ENCODE measurements at places on chromosomes 1 and 21.

DNA sequence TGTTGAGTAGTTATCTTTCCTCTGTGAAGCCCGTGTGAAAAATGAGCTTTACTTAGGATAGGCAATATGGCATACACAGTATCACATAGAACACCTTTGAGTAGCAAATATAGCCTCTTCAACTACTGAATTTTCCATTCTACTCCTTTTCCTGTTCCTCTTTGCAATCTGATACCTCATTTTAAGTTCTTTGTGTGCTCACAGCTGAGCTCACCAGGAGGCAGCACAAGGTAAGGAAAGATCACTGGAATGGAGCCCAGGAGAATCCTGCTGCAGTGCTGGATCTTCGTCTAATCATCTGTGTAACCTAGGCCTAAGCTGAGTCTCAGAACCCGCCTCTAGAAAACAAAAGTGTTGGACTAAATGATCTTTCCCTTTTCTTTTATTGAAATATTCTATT is 171.0 kb downstream of the LRRC40 start:
- H3K36me3 ChIP-seq: no peaks in the 10 kb centered on the region
- peaks cover 8% of the 10 kb centered on the region for H3K4me1 ChIP-seq
- peak; percentile 52 for DNase-seq
- H3K27ac ChIP-seq: no peak overlapping the region
- H3K27me3 ChIP-seq: peaks cover 67% of the 10 kb centered on the region

- no peak overlapping the region for H3K4me3 ChIP-seq
- no peak overlapping the region for H3K27ac ChIP-seq
- H3K4me1 ChIP-seq: no peaks in the 10 kb centered on the region
- H3K27me3 ChIP-seq: peaks cover 46% of the 10 kb centered on the region
These were observed 106.7 kb upstream of the ADAR start for GRCh38 chr1:154714638-154715037.

DNA sequence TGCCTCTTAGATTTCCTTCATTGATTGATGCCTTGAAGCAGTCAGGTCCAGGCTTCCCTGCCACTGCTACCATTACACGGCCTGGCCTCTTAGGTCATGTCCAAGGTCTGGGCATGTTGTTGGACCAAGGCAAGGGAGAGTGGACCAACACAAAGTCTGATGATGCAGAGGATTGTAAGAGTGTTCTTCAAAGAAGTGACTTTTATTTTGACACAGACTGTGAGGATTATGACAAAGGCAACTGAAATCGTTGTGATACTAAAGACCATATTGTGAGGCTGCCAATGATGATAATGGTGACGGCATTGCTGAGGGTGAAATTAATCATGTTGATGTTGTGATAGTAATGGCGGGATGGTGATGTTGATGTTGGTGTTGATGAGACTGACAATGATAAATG is 149.5 kb downstream of the GRIK3 start:
- no peak for DNase-seq
- H3K27me3 ChIP-seq: no peaks in the 10 kb centered on the region
- H3K27ac ChIP-seq: no peak overlapping the region
- no peaks in the 10 kb centered on the region for H3K36me3 ChIP-seq
- no peak overlapping the region for H3K4me3 ChIP-seq

DNA sequence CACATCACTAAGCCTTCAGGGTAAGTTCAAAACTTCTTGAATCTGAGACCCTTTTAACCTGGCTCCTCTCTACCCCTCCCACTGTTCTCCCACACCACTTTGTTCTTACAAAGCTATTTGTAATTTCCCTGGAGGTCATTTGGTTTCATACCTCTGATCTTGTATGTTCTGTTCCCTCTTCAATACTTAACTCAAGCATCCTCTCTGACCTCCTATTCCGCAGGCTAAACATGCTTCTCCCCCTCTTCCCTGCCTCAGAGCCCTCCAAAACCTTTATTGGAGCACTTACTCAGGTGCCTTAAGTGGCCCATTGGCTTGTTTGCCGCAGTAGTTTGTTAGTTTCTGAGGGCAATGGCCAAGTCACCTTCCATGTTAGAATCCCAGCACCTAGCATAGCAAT is 54.8 kb downstream of the SSX2IP start:
- H3K27me3 ChIP-seq: no peaks in the 10 kb centered on the region
- no peak for DNase-seq
- H3K4me1 ChIP-seq: peaks cover 22% of the 10 kb centered on the region
- no peak overlapping the region for H3K27ac ChIP-seq

DNA sequence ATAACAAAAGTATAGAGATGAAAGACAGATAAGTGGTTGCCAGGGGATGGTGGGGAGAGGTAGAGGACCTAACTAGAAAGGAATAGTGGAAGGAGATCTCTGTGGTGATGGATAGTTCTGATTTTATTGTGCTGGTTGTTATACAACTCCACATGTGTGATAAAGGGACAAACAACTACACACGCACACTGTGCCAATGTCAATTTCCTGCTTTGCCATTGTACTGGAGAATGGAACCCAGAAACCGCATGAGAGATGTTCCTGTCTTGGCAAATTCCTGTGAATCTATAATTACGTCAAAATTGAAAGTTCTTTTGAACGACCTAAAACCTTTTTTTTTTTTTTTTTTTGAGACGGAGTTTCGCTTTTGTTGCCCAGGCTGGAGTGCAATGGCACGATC is 11.0 kb downstream of the TNFRSF9 start:
- H3K36me3 ChIP-seq: no peaks in the 10 kb centered on the region
- no peak for DNase-seq
- H3K4me3 ChIP-seq: no peak overlapping the region
- no peaks in the 10 kb centered on the region for H3K4me1 ChIP-seq

- H3K4me3 ChIP-seq: no peak overlapping the region
- peak; percentile 45 for DNase-seq
- peaks cover 56% of the 10 kb centered on the region for H3K4me1 ChIP-seq
- peaks cover under 1% of the 10 kb centered on the region for H3K27me3 ChIP-seq
These were observed 59.7 kb downstream of the UBE2T start for GRCh38 chr1:202282025-202282371.

DNA sequence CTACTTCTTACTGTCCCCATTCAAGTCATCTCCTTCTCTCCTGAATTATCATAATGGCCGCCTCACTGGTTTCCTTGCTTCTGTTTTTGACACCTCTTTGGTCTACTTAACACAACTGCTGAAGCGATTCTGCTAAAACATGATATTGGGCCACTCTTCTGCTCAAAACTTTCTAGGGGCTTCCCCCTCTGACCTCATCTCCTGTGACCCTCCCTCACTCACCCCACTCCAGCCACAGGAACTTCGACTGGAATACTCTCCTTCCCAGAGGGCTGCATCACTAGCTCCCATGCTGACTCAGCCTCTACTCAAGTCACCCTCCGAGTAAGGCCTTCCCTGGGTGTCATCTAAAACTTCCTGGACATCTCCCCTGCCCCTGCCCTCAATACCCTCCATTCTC is 35.7 kb downstream of the NRIP1 start:
- peaks cover 7% of the 10 kb centered on the region for H3K4me1 ChIP-seq
- H3K36me3 ChIP-seq: peaks cover 13% of the 10 kb centered on the region
- no peak overlapping the region for H3K27ac ChIP-seq
- no peak overlapping the region for H3K4me3 ChIP-seq
- DNase-seq: no peak

DNA sequence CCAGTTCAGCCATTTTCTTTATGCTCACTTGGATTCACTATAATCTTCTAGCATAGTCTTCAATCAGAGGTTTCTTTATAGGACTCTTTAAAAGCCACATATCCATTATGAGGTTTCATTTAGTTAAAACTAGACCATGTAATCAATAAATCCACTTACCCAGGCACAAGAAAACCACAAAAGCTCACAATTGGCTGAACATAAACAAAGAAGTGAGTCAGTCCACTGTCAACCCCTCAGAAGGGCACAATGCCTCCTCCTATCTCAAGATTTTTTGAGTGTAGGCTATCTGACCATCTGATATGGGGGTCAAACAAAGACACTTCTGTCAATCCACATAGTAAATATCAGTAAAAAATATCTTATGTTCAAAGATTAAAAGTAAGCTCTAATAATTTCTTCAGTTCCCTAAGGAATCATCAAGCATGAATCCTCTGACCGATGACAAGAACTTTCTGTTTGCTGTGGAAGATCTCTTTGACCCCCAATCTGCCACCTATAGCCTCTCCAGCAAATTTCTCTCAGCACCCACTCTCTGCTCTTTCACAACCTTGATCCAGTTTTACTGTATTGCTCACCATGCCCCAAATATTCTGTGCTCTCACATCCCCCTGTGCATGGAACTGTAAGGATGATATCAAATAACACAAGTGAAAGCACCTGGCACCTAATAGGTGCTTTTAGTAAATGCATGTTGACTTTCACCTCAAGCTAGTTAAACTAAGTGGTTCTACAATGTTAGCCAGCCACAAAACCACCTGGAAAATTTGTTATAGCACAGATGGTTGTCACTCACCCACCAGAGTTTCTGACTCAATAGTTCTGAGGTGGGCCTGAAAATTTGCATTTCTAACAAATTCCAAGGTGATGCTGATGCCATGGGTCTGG is 16.7 kb downstream of the RAB3B start:
- DNase-seq: no peak
- no peak overlapping the region for H3K4me3 ChIP-seq
- no peak overlapping the region for H3K27ac ChIP-seq
- no peaks in the 10 kb centered on the region for H3K4me1 ChIP-seq
- H3K36me3 ChIP-seq: no peaks in the 10 kb centered on the region

DNA sequence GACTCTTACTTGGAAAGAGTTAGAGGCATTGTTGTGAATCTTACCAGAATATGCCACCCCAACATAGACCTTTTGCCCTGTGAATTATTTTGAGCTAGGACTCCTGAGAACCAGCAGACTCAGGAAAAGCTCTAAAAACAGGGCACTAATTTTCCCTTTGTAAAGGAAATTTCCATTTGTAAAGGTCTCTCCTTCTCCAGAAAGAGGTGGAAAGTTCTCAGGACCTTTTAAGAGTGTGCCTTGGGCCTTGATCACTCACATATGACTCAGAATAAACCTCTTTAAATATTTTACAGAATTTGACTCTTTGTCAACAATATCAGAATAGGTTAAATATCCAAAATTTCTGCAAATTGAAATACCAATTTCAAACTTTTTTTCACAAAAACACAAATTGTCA is 721.8 kb upstream of the NCAM2 start:
- no peak overlapping the region for H3K27ac ChIP-seq
- no peak for DNase-seq
- H3K36me3 ChIP-seq: no peaks in the 10 kb centered on the region

GRCh38 chr1:32361308-32361673 is 994 bp downstream of the FAM229A start:
- no peaks in the 10 kb centered on the region for H3K27me3 ChIP-seq
- peaks cover 50% of the 10 kb centered on the region for H3K36me3 ChIP-seq
- DNase-seq: no peak
- H3K4me3 ChIP-seq: no peak overlapping the region

DNA sequence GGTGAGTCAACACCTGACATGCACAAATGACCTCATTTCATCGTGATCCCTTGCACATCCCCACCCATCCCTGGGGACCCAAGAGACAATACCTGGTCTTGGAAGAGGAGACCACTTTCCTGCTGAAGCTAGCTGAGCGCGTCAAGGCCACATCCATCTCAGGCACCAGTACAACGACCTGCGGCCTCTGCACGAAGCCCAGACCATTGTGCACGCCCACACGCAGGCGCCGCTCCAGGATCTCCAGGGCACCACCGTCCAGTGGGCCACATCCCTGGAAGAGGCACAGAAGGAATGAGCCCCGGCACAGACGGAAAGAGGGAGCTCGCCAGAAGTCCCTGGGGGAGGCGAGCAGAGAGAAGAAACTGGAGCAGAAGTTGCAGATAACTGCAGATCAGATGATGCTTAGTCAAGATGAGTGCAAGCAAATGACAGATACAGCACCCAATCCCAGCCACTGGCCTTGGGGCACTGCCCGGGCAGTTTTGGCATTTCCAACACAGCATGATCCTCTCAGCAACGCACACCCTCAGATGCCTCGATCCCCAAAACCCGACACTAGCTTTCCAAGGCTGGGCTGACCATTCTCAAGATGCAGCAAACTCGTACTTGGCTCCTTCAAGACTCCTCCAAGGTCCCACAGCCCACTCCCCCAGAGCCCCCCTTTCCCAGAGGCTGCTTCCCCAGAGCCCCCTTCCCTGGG is 44.1 kb downstream of the NPHP4 start:
- no peak overlapping the region for H3K4me3 ChIP-seq
- no peaks in the 10 kb centered on the region for H3K27me3 ChIP-seq
- no peaks in the 10 kb centered on the region for H3K4me1 ChIP-seq
- no peak overlapping the region for H3K27ac ChIP-seq
- no peak for DNase-seq

DNA sequence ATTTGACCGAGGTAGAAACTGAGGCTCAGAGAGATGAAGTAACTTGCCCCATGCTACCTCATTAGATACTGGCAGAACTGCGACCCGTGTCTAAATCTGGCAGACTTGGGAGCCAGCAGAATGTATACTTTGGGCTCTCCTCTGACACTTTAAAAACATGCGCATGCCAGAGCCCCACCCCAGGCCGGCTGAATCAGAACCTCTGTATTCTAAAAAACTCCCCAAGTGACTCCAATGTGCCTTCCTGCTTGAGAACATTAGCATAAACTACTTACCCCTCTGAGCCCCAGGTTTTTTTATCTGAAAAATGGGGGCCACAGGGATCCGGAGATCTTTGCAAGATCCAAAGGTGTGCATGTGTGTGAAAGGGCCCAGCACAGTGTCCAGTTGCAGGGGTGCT is 344.7 kb upstream of the USP24 start:
- H3K36me3 ChIP-seq: no peaks in the 10 kb centered on the region
- DNase-seq: no peak
- H3K27ac ChIP-seq: no peak overlapping the region
- H3K4me1 ChIP-seq: peaks cover 6% of the 10 kb centered on the region

DNA sequence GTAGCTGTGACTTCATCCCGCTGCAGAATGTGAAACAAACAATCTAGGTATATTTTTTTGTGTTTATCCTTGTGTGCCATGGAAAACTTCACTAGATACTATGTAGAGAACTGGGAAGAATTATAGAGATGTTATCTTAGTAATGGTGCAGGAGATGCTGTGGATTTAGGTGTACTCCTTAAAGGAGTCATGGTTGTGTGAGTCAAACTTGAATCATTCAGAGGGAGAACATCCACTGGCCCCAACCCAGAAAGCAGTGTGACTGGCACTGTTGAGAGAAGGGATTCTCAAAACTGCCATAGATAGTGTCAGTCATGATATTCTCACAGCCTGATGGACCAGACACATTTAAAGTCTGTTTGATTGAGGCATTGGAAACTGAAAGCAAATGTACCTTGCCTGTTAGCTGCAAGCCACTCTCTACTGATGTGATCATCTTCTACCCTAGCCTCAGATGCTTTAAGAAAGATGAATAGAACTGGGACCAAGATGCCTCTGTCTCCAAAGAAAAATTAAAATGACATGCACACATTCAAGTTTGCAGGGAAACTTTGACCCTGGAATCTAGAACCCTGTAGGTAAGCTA is 754.6 kb downstream of the MRPL39 start:
- H3K27ac ChIP-seq: no peak overlapping the region
- no peaks in the 10 kb centered on the region for H3K4me1 ChIP-seq
- peak; percentile 32 for DNase-seq
- no peaks in the 10 kb centered on the region for H3K36me3 ChIP-seq

DNA sequence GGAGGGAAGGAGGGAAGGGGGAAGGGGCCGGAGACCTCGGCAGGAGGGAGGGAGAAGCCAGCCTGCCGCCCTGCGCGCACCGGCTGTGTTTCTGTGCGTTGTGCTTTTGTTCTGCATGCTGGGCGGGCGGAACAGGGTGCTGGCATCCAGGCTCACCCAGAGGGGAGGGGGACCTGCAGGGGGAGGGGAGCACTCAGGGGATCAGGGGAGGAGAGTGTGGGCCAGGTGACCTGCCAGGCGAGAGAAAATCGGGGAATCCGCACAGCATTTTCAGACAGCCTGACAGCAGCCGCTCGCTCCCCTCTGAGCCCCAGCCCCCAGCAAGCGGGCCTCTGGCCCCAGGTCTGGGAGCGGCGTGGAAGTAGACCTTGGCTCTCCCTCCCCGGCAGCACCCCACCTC is 54.7 kb downstream of the RIPK4 start:
- H3K4me1 ChIP-seq: peaks cover 33% of the 10 kb centered on the region
- no peak overlapping the region for H3K27ac ChIP-seq
- no peaks in the 10 kb centered on the region for H3K27me3 ChIP-seq
- H3K4me3 ChIP-seq: no peak overlapping the region
- no peaks in the 10 kb centered on the region for H3K36me3 ChIP-seq

All from MCF 10A (cell line).